Renal cortex interstitium (tissue), 15 donors: ENCODE measurements at places on chromosomes 1 and 21.

GRCh38 chr21:35206141-35207125 is 157.3 kb upstream of the RUNX1 start:
- DNase-seq = no peak

DNA sequence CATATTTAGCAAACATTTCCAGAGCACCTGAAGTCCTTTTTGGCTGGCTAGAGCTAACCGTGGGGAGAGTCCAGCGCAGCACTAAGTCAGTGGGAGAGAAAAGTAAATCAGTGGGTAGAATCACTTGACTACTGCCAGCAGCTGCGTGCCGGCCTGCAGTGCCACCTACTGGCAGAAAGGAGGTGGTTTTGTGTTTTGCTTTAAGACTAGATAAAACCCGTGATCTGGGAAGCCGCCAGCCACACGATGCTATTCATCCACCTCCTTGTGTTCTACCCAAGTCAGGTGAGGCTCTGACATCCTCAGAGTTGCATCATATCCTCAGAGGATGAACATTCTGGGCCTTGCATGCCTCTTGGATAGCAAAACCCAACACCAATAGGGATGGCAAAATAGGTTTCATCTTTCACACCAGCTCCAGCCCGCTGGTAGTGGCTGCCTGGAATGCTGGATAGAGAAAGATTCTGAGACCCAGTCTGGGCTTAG is 14.1 kb upstream of the HEYL start:
- DNase-seq = no peak

- no peak for DNase-seq
Measured at GRCh38 chr1:30201015-30201414, 522.4 kb downstream of the MATN1 start.

DNA sequence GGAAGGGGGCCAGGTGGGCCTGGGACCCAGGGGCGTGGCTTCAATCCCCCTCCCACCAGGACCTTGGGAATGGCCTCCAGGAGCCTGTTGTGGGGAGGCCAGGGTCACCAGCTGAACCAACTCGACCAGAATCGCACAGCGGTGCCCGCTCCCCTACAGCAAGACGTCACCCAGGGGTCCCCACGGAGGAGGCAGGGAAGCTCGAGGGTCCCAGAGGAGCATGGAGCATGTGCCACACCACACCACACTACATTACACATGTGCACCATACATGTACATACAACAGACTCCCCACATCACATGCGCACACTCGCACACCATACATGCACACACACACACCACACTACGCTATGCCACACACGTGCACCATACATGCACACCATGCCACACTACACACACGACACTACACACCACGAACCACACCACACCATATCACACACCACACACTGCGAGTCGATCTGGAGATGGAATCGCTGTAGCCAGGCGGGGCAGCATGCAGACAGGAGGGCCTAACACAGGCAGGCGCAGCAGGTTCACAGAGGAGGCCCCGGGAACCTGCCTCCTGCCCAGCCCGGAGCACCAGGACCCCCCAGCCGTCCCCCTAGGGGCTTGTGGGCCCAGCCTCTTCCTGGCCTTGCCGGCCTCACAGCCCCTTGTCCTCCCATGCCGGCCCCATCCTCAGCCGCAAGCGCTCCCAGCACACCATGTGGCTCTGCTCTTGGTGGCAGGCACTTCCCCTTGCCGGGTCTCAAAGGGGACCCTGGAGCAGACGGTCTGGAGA is 596 bp downstream of the ITGB2 start:
- no peak for DNase-seq
